ENCODE measurements at places on chromosomes 11 and 22.

DNA sequence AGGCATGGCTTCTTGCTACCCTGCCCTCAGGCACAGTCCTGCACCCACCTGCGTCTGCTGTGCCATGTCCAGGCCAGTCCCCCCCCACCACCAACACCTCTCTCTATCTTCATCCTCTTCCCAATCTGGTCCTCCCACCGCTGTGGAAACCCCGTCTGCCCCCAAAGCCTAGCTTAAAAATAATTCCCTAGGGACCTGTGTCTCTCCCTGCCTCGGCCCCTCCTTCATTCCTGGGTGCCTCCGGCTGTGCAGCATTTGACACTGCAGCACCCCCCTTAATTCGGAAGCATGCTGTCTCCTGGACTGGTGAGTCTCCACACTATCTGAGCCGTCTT lies 2.5 kb upstream of the ASCL2 start:
- DNase-seq = no peak

DNA sequence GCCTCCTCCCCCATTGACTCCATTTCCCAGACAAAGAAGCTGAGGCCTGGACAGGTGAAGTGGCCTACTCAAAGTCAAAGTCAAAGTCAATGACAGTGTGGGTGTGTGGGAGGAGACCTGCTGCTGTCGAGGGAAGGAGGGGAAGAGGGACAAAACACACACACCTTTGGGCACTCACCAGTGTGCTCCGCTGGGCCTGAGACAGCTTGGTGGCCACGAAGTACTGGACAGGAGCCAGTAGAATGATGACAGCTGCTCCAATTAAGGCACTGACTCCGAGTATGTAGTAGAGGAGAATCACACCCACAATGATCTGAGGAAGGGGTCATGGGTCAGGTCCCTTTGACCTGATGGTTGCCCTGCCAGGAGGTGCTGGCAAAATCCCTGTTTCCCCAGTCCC lies 33.6 kb downstream of the ABCC8 start:
- DNase-seq = no peak

GRCh38 chr11:122032317-122032716 lies 83.7 kb downstream of the BLID start:
- no peak for DNase-seq

DNA sequence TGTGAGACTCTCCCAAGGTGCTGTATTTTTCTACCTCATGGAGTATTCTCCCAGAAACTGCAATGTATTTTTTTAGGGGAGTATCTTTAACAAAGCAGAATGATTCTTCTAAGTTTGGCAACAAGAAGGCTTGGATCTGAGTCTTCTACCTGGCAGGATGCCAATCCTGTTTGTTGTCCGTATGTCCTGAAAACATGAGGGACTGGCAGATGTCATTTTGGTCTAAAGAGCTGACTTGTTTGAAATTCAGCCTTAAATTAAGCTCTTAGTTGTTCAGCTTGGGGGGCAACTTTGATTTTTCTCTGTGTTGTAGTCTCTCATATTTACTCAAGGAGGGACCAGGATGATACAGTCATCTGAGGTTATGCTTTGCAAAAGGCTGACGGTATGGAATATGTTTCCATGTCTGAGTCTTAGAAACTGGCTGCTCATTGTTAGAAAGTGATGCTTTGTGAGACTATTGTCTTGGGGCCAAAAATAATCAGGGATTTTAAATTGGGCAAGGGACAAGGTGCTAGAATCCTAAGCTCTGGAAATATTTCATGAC lies 9.3 kb downstream of the MRPL16 start:
- no peak for DNase-seq

Data from neuronal stem cell (in vitro differentiated cells).